Endodermal cell (in vitro differentiated cells): ENCODE measurements at places on chromosomes 13 and 19. TPM values are rescaled to one million over a fixed set of nuclear protein-coding genes. Genes with fewer than 3 reads are reported as not detected.

- peak; percentile 44 for DNase-seq
- no peaks in the 10 kb centered on the region for H3K36me3 ChIP-seq
- peaks cover 5% of the 10 kb centered on the region for H3K4me1 ChIP-seq
- H3K27me3 ChIP-seq: no peaks in the 10 kb centered on the region
- H3K27ac ChIP-seq: no peak overlapping the region
These were observed 68.6 kb upstream of the MEDAG start for GRCh38 chr13:30837227-30838159.

CACNG8 gene
- total RNA-seq: 4.8 to 9.9 TPM (median 6.1 TPM) in 3 replicates

TBXA2R gene
- total RNA-seq: 0.29 and 0.50 TPM in 2 replicates

GRCh38 chr13:42703740-42704139 is 77.6 kb upstream of the FAM216B start:
- no peaks in the 10 kb centered on the region for H3K36me3 ChIP-seq
- H3K4me1 ChIP-seq: peaks cover 4% of the 10 kb centered on the region
- no peaks in the 10 kb centered on the region for H3K27me3 ChIP-seq
- H3K27ac ChIP-seq: no peak overlapping the region

KCNN1 gene
- 7.3 and 8.2 TPM in 2 replicates for total RNA-seq

CLDN10 gene
- 7.0 to 12.9 TPM (median 10.6 TPM) in 3 replicates for total RNA-seq

DNA sequence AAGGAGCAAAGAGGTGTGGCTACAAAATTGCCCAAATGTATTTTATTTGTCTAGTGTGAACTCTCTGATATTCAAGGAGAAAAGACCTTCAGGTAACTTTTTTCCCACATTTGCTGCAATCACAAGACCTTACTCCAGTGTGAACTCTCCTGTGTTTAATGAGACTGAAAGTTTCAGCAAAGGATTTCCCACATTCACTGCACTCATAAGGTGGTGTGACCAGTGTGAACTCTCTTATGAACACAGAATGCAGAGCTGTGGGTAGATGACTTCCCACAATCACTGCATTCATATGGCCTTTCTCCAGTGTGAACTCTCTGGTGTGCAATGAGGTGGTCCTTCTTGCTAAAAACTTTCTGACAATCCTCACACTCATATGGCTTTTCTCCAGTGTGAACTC is 16.4 kb downstream of the ZNF814 start:
- H3K4me1 ChIP-seq: no peaks in the 10 kb centered on the region
- peaks cover 85% of the 10 kb centered on the region for H3K36me3 ChIP-seq
- no peak for DNase-seq
- no peaks in the 10 kb centered on the region for H3K27me3 ChIP-seq
- no peak overlapping the region for H3K27ac ChIP-seq

DNA sequence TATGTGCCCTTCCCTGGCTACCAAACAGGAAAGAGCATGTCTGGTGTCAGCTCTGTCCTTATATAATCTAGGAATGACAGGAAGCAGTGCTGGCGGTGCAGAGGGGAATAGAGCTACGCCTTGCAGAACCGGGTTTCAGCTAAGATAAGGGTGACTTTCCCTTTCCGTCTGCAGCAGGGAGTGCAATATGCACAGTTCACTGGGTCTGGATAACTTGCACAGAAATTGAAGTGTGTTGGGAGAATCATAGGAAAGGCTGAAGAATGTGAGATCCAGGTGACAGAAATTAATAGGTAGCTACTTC is 90.0 kb upstream of the TSHZ3 start:
- no peak overlapping the region for H3K4me3 ChIP-seq
- H3K27me3 ChIP-seq: no peaks in the 10 kb centered on the region
- no peaks in the 10 kb centered on the region for H3K36me3 ChIP-seq
- H3K27ac ChIP-seq: no peak overlapping the region
